PC-3 (cell line): ENCODE measurements at places on chromosomes 7 and 10. TPM values are rescaled to one million over a fixed set of nuclear protein-coding genes. Genes with fewer than 3 reads are reported as not detected.

Gene MKI67
- 66.0 and 84.9 TPM in 2 replicates for total RNA-seq

Gene TMEM236
- 0.04 TPM in 1 of 2 replicates, not detected in the other for total RNA-seq

Gene EGR2
- total RNA-seq, result 2.7 and 2.8 TPM in 2 replicates

Gene UCN3
- not detected in 2 replicates for total RNA-seq

DNA sequence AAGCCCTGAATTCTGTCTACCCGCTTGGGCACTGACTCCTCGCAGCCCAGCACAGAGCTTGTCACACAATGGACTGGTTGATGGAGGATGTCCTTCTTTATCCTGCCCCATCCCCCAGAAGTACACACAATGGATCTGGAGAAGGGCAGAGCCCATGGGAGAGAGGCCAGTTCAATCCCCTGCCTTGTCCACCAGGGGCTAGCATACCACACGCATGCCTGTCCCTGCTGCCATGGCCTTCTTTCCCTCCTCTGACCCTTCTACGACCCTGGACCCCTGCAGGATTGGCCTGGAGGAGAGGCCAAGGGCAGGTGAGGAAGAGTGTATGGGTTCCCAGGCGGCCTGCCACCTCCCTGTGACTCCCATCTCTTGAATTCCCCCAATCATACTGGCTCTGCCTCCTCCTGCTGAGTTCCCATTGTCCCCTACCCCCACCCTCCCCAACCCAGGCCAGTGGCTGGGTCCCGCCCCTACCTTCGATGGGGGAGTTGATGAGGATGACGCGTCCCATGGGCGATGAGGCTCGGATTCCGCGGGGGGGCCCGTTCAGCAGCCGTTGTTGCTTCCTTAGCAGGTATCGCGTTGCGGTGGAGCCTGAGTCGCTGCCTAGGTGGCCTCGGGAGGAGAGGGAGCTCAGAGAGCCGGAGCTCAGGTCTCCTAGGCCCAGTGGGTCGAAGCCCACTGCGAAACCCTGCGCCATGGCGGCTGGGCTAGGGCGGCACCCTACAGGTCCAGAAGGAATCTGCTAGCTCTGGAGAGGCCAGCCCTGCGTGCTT is 1.2 kb downstream of the PDZD7 start:
- no peak for DNase-seq

- DNase-seq, result peak; percentile 98
These were observed 74.6 kb downstream of the PAXIP1 start for GRCh38 chr7:154928136-154929005.

DNA sequence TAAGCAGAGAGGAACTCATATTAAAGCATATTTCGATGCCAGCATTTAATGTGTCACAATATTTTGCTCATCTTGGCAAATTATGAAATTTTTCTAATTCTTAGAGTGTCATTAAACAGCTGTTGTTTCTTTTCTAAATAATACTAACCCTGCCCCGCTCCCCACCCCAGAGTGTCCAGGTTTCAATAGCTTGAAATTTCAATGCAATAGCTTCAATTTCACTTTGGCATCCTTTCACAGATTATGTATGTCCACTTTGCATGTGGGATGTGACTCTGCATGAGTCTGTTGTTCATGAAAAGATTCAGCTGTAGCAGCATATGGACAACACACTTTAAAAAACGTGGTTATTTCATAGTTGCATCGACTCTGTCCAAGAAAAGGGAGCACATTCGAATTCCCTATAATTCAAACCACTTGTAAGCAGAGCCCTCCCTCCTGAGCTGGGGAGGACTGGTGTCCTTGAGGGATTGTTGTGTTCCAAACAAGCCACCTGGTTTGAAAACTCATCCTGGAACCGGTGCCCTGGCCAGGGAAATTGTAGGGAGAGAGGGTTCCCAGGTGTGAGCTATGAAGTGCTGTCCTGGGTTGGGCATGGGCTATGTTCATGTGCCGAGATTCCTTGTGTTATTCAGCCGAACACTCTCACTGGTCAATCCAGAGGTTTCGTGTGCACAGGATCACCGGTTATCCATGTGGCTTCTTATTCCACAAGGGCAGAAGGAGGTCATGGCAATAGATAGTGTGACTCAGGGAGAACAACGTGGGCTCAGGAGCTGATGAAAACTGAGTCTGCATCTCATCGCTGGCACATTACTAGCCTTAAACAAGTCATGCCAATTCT is 64.6 kb upstream of the CREB5 start:
- peak; percentile 76 for DNase-seq

DNA sequence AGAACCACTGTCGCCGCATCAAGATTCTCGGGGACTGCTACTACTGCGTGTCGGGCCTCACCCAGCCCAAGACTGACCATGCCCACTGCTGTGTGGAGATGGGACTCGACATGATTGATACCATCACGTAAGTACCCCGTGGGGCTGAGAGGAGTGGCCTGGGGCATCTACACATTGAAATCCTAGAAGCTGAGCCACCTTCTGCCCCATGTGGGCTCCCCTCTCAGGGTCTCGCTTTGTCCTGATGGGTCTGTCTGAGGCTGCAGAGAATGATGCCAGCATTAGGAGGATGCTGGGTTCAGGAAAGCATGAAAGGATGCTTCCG is 74.5 kb downstream of the ADCY1 start:
- no peak for DNase-seq

- DNase-seq, result no peak
These were observed 48.2 kb downstream of the DYNC2I1 start for GRCh38 chr7:158904599-158904998.
